ENCODE measurements at places on chromosomes 1 and 21.

DNA sequence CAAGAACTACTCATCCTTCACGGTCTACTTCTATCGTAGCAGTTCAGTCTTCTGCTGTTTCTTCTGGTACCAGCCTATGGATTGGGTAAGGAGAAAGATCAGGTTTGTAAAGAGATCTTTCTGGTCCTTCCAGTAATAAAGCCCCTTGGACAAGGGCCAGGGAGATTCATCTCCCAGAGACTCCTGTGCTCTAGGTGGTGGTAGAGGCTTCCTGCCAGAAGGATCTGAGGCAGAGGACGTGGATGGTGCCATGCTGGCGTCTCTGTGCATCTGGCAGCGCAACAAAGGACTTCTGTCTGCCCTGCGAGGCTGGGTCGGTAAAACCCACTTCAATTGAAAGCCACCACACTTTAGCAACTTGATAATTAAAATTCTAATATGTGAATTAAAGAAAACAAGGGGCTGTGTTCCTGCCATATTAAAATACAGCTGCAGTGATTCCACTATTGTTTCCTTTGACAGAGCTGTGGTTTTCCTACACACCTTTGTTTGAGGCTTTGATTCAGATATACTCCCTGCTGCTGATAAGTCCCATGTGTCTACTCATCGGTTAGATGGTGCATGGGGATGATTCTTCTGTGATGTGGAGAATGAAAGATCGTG lies 73.6 kb downstream of the ROR1 start:
- DNase-seq: no peak

- no peak for DNase-seq
Observed at GRCh38 chr1:37124501-37124900, 90.2 kb upstream of the GRIK3 start.

DNA sequence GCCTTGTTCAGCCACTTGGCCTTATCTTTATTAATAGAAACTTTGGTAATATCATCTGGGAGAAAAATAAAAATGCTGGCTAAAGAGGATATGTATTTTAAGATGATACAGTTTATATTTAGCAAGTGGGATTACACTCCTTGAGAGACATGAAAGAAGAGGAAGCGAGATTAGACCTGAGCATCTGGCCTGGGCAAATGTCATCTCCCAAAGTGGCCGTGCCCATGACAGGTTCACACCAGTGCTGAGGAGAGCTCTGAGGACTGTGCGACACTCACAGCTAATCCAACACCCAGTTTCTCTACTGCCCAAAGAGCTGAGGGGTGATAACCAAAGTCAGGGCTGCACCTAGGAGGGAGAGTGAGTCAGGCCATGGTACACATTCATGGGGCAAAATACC lies 121.7 kb upstream of the DUSP10 start:
- DNase-seq: no peak

- no peak for DNase-seq
Observed at GRCh38 chr1:155223047-155223446, 14.6 kb downstream of the MTX1 start.

- DNase-seq: no peak
Observed at GRCh38 chr1:111474106-111474505, 322 bp downstream of the C1orf162 start.
